ENCODE measurements at places on chromosomes 13 and 19.

DNA sequence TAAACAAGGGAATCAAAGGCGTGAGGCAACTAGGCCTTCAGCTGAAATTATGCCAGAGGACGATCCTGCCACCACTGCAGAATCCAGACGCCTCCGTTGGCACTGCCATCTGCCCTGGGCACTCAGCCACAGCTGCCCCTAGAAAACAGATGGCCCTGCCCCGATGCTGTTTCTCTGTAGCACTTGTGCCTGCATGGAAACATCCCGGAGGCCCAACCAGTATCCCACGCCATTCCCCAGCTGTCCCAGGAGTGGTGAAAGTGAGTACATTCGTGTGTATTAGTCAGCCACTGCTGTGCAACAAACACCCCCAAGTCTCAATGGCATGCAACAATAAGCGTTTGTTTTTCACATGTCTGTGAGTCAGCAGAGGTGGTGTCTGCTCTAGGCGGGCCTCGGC lies 8.9 kb upstream of the CRTC1 start:
- no peak for DNase-seq

GRCh38 chr19:14818588-14818987 lies 16.4 kb downstream of the OR7A5 start:
- DNase-seq, result no peak

DNA sequence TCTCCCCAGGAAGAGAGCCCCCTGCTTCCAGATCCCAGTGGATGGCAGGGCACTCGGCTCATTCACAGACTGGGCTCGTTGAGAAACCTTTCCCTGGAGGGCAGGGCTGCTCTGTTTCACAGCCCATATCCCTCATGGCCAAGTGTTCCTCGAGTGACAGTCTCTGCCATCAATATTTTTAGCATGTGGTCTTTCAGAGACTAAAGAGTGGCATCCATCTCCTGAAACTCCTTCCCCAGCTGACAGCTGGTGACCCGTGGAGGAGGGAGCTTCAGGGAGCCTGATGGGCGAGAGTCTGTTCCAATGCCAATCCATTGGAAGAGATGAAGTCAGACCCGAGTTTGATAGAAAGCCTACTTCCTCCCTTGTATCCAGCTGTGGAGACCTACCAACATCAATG lies 30.7 kb upstream of the ALOX5AP start:
- no peak for DNase-seq

DNA sequence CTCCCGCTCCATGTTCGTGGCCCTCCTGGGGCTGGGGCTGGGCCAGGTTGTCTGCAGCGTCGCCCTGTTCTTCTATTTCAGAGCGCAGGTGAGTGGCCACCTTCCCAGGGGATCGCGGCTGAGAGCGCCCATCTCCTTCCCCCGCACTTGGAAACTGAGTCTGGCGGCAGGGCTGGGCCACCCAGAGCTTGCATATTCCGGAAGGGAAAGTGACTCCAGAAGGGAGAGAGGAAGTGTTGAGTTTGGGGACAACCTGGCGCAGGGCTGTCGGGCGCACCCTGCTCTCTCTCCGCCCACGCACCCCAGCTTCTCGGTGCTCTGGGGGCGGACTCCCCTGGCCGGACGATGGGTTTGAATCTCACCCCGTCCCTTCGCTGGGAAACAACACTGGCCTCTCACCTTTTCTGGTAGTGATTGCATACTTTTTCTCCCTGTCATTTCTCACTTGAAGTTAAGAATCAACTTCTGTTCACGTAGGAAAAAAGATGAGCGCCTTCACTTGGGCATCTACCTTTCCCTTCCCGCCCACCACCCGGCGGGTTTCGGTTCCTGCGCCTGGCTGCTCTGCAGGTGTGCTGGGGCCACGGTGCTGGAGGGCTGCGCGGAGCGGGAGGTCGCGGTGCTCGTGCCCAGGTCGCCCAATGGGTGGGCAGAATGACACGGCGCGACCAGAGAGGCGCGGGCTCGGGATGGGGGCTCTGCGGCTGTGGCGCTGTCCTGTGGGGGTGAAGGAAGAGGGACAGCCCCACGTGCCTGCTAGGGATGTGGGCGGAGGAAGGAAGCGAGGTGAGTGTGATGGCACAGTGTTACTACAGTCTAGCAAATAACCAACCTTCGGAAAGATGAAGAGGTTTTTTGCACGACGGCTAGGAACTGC lies 721 bp downstream of the TNFSF11 start:
- no peak for DNase-seq

- no peak for DNase-seq
Observed at GRCh38 chr13:37141011-37141410, 35.5 kb upstream of the CSNK1A1L start.

- no peak for DNase-seq
Observed at GRCh38 chr13:18978447-18978846, 203.2 kb downstream of the TUBA3C start.

DNA sequence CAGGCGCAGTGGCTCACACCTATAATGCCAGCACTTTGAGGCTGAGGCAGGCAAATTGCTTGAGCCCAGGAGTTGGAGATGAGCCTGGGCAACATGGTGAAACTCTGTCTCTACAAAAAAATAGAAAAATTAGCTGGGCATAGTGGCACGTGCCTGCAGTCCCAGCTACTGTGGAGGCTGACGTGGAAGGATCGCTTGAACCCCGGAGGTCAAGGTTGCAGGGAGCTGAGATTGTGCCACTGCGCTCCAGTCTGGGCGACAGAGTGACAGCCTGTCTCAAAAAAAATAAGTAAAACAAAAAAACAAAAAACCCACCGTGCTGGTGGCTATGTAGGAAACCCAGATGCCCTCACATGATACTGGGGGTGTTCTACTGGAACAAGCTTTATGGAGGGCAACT lies 16.4 kb downstream of the PHLDB3 start:
- no peak for DNase-seq

DNA sequence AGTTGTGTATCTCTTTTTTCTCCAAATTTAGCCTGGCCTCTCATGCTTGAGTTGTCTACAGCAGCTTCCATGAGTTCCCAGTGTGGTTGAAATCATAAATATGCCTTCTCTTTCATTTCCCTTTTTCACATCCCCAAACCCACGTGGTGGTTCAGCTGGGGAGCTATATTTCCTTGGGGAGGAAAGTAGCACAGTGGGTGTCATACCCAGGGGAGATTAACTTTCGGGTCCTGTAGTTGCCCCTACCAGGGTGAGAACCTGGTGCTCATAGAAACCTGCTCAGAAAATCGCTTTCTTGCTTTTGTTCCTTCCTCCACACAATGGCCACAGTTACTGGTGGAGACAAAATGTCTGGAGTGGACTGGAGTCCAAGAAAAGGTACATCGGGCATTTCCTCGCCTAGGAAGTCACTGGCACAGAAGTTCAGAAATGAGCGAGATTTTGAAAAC lies 7.0 kb upstream of the LILRA4 start:
- DNase-seq, result no peak

Data from hematopoietic multipotent progenitor cell treated with erythropoietin and hydrocortisone succinate and interleukin-3 and kit ligand, for 17 days (in vitro differentiated cells).